ENCODE measurements at places on chromosomes 11 and 22.

GRCh38 chr11:6419009-6419631 lies at the start of gene APBB1:
Gene APBB1, minus strand, starts transcription at chr11:6419094. Its CDS starts 7,747 bp downstream, at chr11:6411347.
- peak; percentile 84 for DNase-seq

- DNase-seq = no peak
These were observed 8.1 kb upstream of the ANKRD13D start for GRCh38 chr11:67280788-67281551.

DNA sequence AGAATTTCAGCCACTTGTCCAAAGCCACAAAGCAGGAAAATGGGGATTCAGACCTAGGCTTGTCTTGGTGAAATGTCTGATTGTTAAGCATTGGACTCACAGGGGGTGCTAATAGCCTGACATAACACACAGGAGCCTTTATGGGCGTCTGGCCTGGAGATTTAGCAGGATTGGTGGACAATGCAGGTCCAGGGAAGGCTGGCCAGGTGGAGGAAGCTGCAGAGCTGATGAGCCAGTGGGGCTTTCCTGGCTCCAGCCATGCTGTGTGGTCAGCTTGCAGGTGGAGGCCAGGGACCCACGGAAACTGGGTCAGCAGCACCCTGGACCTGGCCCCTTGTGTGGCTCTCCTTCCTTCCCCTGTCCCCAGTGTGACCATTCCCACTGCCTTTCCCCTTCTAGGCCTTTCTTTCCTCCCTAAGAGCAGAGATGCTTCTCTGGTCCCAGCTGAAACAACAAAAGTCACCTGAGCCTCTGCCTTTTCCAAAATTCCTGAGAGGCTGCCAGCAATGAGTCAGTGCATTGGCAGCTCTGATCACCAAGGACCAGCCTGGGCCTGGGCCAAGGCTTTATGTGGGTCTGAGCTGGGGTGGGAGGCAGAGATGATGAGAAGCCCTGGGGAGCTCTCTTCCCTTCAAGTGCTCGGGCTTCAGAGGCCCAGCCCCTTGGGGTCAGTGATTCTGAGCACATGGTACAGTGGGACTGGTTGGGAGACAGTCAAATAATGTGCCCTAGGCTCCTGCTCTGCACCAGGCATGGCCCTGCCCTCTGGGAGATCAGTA lies 85.2 kb downstream of the CCDC81 start:
- no peak for DNase-seq

DNA sequence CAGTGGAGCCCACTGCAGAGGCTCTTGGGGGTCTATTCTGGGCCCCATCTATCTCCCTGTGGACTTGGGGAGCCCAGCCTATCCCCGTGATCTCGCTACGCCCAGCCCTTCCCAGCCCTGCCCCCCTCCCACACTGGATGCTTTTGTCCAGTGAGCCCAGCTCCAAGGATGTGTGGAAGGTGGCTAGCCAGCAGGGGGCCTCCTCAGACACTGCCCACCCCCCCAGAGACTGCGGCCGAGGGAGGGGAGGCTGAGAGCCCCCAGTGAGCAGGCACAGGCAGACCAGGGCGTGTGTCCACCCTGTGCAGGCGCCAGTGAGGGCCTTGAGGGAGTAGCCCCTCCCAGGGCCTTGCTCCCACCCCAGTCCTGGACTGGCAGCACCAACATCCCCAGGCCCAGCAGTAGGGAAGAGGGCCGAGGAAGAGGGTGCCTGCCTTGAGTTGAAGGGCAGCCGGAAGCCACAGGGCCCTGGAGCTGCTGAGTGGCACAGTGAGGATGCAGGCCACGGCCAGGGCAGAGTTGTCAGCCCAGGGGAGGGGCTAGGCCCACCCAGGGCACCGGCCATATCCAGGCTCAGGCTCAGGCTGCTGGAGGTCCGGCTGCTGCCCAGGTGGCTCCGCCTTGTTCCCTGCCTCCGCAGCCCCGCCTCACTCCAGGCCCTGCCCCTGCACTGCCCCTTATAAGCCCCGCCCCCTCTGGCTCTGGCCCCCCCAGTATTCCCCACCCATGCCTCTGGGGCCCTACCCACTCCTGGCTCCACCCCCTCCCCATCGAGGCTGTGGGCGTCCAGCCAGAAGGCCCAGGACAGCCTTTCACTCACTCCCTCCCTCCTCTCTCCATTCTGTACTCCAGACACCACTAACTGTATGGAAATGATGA lies 28.0 kb downstream of the MOB2 start:
- no peak for DNase-seq

GRCh38 chr22:42553475-42554361 lies at the start of gene SERHL2:
Gene SERHL2, plus strand, starts transcription at chr22:42553956. Its CDS starts 65 bp downstream, at chr22:42554021.
- peak; percentile 86 for DNase-seq

- no peak for DNase-seq
These were observed 73.8 kb downstream of the STIM1 start for GRCh38 chr11:3929232-3929631.

GRCh38 chr11:8283465-8284230 lies 20.0 kb upstream of the LMO1 start:
- DNase-seq = no peak

DNA sequence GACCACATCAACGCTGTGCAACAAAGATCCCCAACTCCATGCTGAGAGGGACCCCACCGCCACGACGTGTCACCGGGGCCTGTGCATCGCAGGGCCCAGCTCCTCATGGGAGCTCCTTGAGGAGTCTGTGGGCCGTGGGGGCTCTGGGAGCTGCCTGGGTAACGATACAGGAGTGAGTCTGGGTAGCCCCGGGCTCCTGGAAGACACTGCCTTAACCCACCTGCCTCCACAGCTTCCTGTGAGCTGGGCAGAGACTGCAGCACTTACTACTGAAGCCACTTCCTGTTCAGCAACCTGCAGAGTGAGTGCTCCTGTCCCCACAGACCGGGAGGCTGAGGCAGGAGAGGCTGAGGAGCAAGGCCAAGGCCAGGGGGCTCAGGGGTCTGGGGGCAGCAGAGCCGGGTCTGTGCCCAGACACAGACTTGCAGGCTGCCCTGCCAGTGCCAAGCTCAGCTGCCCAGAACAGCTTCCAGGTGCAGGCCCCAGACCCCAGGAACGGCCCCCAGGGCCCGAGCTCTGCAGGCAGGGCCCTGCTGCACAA lies 226.7 kb downstream of the BRD1 start:
- DNase-seq = no peak

- peak; percentile 84 for DNase-seq
These were observed 5.6 kb downstream of the RGL4 start for GRCh38 chr22:23696326-23696851.

GRCh38 chr22:43554694-43555365 lies 143.0 kb downstream of the MPPED1 start:
- no peak for DNase-seq

- no peak for DNase-seq
These were observed 8.9 kb upstream of the FADS3 start for GRCh38 chr11:61900251-61900650.

GRCh38 chr11:46886211-46886610 lies 32.1 kb downstream of the LRP4 start:
- no peak for DNase-seq

DNA sequence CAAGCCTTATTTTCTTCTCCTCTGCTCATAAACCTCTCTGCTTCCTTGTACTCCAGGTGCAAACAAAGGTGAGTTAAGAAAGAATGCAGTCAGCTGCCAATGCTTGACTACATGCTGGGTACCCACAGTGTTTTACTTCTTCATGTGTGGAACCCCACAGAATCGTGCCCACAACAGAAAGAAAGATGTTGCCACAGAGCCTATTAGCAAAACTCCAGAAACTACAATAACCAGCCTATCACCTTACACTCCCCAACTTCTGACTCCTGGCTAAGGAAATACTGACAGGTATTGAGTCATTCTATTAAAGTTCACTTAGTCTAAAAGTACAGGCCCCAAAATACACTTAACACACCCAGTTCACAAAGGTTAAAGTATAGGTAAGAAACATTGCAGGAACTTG lies 56.9 kb upstream of the CCDC89 start:
- no peak for DNase-seq

DNA sequence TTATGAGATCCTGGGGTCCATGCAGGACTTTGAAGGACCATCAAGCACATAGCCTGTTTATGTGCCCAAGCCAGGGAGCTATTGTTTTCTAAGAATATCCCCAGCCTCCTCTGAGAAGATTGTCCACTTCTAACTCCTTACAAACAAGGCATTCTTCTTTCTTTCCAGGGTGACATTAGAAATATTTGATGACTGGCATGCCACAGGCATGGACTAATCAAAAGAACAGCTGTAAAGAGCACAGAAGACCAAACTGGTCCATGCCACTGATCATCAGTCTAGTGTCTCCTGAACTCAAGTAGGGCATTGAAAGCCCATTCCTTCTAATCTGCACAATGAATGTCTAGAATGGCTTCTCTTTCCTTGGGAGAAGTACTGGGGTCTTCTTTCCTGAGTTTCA lies 24.9 kb upstream of the LMO2 start:
- no peak for DNase-seq

- DNase-seq = peak; percentile 33
These were observed 9.8 kb upstream of the DDX10 start for GRCh38 chr11:108654994-108655631.

GRCh38 chr11:11137339-11137738 lies 215.7 kb downstream of the CSNK2A3 start:
- no peak for DNase-seq

DNA sequence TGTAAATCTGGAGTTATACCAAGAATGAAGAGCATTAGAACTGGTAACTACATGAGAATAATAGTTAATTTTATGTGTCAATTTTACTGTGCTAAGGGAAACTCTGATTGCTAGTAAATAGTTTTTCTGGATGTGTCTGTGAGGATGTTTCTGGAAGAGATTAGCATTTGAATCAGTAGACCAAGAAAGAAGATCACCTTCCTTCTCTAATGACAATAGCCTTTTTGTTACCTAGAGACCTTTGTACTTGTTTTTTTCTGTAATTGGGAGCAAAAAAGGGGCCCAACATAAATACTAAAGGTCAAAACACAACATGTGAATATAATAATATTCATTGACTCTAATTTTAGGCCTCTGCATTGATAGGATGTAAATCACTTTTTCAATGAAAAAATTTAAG lies 100.6 kb downstream of the DLG2 start:
- no peak for DNase-seq

DNA sequence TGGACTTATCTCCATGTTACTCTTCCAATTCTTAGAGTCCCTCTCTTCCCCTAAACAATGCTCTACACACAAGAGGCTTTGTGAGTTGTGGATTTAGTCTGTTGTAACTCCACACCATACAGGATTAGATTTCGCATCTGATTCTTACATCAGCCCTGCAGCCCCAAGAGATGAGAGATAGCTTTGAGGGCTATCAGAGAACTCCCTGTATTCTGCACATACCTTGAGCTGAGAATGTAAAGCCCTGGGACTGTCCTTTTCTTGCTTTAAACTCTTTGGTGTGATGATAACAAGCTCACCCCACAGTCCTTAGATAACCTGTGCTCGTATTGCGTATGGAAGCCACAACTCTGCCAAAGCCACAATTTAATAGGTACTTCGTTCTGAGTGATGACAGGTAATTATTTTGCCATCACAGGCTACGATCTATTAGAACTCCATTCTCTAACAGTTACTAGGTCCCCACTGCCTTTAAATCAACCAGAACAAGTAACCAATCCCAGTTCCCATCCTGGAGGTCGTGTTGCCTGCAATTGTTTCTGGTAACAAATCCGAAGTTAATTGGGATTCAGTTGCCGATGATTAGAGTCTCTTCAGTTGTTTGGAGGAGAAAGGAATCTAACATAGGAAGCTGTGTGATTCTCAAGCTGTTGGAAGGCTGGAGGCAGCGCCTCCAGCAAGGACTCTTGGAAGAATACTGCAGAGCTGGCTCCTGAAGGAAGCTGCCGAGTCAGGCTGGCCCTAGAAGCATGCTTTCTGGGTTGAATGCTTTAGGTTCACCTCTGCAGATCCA lies 1.3 kb upstream of the PARVG start:
- DNase-seq = no peak

DNA sequence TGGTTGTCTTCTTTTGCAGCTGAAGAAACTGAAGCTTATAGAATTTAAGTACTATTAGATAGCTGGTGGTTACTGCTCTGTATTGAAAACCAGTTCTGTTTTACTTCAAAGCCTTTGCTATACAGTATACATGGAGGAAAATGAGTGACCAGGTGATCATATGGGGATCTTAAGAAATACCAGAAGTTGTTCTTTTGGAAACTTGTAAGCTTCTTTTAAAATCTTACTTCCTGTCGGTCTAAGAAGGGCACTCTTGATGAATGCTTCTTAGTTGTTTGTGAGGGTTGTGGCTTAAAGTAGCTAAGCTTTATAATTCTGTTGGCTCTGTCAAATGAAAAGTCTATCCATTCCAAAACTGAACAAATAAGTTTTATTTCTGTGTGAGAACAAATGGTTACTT lies 55.2 kb downstream of the PDE3B start:
- DNase-seq = no peak

- no peak for DNase-seq
These were observed 18.4 kb upstream of the SMPD1 start for GRCh38 chr11:6371825-6372224.

DNA sequence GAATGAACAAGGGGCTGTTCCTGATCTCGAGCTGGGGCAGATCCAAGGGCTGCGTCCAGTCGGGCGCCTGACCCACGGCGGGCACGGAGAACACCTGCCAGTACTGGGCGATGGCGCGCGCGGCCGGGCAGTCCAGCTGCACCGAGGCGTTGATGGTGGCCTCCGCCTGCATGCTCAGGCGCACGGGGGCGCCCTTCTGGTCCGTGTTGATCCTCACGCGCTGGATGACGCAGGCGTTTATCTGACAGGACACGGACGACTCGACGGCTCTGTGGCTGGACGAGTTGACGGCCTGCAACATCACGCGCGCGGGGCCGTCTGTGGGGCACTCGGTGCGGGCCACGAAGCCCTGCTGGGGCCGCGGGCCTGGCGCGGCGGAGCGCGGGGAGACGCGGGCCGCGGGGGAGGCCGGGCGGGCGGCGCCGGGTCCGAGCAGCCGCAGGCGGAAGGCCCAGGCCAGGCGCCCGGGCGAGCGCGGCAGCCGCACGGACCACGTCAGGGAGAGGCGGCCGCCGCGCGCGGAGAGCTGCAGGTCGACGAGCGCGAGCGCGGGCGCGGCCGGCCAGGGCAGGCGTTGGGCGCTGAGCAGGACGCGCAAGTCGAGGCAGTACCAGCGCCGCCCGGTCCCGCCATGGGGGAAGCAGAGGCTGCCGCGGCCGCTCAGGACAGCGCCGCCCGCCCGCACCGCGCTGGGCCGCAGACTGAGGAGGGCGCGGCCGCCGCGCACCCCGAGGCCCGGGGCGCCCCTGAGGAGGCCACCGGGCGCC lies 511 bp downstream of the PKDREJ start:
- DNase-seq = peak; percentile 62

GRCh38 chr11:126585774-126586491 lies 230.4 kb downstream of the ST3GAL4 start:
- DNase-seq = no peak

Data from activated T-cell treated with anti-CD3 and anti-CD28 coated beads, Interleukin-2, amount 50 U/mL, for 48 hours (primary cell).